ENCODE measurements at places on chromosomes 4 and X.

DNA sequence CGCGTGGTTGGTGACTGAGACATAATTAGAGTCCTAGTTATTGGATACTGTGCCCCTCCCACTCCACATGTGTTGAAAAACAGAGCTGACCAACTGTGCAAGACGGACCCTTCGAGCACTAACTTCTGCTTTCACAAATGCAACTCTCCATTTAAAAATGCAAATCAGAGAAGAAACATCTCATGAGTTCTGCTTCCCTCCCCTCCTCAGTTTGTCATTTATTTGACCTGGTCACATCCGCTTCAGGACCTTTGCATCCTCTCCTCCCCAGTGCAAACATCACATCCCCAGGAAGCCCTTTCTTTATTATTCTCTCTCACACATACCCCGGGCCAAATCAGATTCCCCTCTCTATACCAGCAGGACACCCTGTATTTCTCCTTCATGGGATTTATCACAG is 38.1 kb upstream of the NOCT start:
- no peak for DNase-seq

DNA sequence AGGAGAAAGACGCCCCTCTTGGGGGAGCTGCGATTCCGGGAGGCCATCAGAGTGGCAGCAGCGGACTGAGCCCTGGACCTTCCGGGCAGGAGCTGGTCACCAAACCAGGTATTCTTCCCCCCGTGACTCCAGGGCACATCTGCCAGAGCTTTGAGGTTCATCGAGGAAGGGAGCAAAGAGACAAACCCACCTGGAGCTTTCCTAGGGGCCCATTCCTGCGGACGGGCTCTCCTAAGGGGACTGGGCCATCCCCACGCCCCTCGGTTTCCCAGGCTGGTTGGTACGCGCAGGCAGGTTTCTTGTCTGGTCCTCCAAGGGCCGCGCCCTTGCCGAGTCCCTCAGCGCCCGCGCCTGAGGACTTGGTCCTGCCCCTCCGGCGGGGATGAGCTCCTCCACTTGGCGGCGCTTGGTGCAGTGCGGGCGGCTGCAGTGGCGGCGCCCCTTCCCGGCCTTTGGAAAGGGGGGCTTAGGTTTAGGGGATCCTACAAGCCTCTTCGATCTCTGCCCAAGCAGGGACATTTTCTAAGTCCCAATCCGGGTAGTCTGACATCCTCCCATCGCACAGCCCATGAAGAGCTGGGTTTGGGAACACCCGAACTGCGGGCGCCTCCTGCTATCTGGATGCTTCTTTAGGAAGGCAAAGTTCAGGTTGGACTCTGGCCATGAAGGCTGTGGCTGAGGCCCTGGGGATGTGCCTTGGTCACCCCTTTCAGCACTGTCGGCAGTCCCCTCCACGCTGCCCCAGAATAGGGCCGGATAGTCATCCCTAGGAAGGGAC is 538 bp downstream of the STBD1 start:
- DNase-seq = no peak

DNA sequence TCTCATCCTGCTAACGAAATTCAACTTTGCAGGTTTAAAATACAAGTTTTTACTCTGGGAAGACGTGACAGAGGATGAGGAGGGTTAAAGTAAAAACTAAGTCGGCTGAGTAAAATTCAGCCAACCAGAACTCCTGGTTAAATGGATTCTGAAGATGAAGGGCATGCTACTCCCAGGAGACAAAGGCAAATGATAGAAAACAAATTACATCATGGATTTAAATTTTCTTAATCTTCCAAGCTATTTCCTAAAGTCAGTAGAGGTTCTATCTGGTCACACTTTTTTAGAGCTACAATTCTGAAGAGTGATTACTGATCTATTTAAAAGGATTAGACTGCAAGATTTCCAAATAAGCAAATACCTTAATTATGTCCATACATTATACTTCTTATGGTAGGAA is 47.9 kb downstream of the ZNF827 start:
- DNase-seq = no peak

GRCh38 chr4:70583952-70584834 is 7.9 kb upstream of the AMBN start:
- no peak for DNase-seq

- no peak for DNase-seq
These were observed 230.9 kb upstream of the AFF2 start for GRCh38 chrX:148269513-148269912.

Data from stimulated activated CD8-positive, alpha-beta memory T cell treated with anti-CD3 and anti-CD28 coated beads, Interleukin-7, amount 100 ng/mL, for 1 hour (primary cell).